ENCODE measurements at places on chromosomes 12 and 14.

DNA sequence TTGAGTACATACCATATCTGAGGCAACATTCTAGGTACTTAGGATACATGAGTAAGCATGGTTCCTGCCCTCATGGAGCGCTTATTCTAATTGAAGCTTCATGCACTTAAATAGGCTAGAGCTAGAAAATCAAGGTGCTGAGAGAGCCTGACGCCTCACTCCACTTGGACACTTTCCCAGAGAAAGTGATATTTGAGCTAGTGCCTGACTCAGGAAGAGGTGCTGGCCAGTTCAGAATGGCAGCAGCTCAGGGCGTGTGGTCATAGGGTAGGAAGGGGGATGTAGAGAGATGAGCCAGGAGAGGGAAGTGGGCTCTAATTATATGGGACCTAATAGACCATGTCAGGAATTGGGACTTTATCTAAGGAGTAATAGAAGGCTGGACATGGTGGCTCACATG, 33.3 kb downstream of the TULP3 start:
- DNase-seq: no peak

DNA sequence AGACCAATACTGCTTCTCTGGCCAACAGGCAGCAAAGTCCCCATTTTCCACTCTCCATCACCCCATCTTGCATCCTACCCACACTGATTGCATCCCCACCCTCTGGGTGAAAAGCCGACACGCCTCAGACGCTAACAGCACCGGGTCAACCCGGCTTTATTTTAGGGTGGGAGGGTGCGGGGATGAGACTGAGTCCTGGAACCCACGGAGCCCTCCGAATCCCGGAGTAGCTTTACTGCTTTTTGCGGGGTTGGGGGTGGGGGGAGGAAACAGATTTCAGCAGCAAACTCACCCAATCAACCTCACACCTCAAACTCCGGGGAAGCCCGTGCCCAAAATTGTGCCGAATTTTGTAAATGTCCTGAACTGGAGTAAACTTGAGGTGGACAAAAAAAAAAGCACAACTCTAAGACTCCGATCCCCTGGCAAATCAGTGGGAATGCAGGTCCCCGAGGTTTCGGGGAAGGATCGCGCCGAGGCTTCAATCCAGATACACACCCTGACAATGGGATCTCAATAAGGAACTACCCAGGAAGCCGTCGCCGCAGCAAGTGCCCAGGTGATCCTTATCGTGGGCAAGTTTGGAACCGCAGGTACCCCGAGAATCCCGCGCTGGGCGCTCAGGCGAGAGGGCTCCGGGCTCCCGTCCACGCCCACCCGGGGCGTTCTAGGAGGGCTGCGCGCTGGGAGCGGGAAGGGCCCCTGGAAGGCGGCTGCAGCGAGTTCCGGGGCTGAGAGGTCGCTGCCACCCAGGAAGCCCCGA, 1.1 kb downstream of the GCH1 start:
- DNase-seq: no peak

GRCh38 chr12:1929985-1930802, 11.7 kb upstream of the CACNA2D4 start:
- no peak for DNase-seq

DNA sequence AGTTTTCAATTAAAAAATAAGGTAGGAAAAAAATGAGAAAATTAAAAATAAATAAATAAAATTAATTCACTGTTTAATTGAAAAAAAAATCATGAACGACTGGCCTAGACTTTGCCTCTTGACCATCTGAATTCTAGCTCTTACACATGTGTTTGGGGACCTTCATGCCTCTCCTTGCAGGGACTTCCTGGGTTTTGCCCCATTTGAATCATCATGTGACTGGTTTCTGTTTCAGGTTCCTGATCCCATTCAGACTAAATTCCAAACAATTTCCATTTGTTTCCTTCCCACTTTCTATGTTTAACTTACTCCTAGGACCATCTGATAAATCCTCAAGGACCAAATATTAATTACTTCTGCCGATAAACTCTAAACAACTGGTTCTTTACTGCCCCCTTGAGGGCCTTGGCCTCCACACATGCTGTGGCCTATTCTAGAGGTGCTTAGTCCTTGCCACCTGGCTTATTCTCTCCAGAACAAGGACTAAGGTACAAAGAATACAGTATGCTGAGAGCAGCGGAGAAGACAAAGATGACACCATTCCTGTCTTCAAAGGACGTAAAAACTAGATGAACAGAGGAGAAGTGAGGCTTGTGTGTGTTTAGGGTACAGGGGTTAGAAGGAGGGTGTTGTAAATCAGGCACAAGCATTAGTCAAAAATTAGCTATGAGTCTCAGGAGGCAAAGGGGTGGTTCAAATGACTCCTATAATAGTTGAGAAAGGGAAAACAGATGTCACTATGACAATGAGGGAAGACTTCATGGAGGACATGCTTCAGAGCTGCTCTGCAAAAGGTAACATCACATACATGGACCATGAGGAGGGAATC, 125.8 kb upstream of the AVPR1A start:
- no peak for DNase-seq

GRCh38 chr12:68784015-68784414, 24.0 kb upstream of the MDM2 start:
- no peak for DNase-seq

GRCh38 chr12:23703051-23703450, 246.4 kb downstream of the SOX5 start:
- no peak for DNase-seq

- peak; percentile 9 for DNase-seq
Observed at GRCh38 chr12:6465467-6466183, 4.9 kb downstream of the VAMP1 start.

DNA sequence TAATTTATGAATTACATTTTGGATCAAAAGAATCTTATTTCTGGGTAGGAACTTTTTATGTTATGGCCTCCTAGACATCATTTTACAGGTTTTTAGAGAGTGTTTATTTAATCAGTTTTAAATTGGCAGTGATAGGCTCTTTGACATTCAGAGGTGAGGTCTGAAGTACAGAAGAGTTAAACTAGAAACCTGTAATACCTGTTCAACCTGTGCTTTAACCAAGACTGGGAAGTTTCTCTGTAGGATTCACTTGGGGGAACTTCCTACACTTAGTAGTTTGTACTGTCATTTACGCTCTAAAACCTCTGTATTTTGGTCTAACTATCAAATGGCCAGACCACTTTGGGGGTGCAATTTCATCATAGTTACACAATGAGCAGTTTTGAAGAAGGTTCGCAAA, 35.9 kb downstream of the PLEKHA5 start:
- no peak for DNase-seq

- DNase-seq: no peak
Observed at GRCh38 chr14:29220566-29220965, 454.0 kb downstream of the FOXG1 start.

DNA sequence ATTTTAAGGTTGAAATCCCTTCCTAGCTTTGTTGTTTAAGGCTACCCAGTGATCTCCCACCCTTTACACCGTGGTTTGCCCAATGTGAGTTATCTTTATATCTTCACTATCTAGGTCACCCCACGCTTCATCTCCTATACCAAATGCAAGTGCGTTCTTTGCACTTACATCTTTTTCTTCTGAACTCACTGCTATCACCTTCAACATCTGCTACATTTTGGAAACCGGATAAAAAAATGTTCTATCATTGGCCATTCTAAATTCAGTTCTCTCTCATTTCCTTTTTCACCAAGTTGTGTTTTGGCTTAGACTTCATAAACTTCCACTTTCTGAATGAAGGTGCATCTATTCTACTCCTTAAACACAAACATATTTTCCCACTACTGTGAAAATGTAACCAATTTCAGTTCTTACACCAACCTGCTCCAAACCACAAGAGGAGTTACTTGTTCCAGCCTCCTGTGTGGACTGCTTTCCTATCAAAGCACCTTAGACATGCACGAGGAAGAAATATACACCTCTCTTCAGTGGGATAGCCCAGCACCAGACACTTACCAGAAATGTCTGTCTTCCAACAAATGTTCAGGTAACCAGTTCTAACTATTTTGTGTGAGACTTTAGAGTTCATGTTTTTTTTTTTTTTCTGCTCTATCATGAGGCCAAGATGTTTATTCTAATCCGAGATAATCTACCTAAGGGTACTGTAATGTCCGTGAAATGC, 21.9 kb downstream of the CLEC9A start:
- DNase-seq: no peak
